Upper lobe of left lung (tissue), 6 donors: ENCODE measurements at places on chromosomes 13 and 19.

DNA sequence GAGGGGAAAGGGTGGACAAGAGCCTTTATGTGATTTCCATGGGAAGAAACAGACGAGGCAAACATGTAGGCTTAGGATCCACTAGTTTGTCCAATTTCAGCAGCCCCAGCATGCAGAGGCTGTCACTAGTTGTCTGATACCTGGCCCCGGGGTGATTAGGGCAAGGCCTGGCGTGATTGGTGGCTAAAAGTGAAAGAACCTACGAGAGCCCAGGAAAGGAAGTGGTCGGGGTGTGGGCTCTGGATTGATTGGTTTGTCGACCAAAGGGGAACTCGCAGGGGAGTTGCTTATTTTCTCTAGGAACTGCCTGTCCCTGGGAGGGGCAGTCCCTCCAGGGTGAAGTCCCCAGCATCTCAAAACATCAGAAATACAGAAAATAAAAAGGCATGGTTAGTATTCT lies 64.2 kb upstream of the UQCRFS1 start:
- H3K27ac ChIP-seq, result no peak overlapping the region
- no peaks in the 10 kb centered on the region for H3K27me3 ChIP-seq
- no peak for DNase-seq
- no peaks in the 10 kb centered on the region for H3K36me3 ChIP-seq

- no peaks in the 10 kb centered on the region for H3K36me3 ChIP-seq
- H3K4me1 ChIP-seq, result no peaks in the 10 kb centered on the region
- peak; percentile 10 for DNase-seq
- no peak overlapping the region for H3K27ac ChIP-seq
These were observed 212.8 kb downstream of the EFNB2 start for GRCh38 chr13:106322628-106323027.

- no peak for DNase-seq
- no peaks in the 10 kb centered on the region for H3K27me3 ChIP-seq
- H3K36me3 ChIP-seq, result peaks cover 44% of the 10 kb centered on the region
- no peak overlapping the region for H3K4me3 ChIP-seq
- H3K27ac ChIP-seq, result peak overlapping the region; percentile 83
- peaks cover 49% of the 10 kb centered on the region for H3K4me1 ChIP-seq
These were observed 26.7 kb upstream of the ISYNA1 start for GRCh38 chr19:18464646-18465045.

GRCh38 chr13:20344836-20345490 lies 112.8 kb upstream of the GJB6 start:
- H3K4me1 ChIP-seq, result peaks cover 16% of the 10 kb centered on the region
- H3K27me3 ChIP-seq, result no peaks in the 10 kb centered on the region
- no peaks in the 10 kb centered on the region for H3K36me3 ChIP-seq
- H3K4me3 ChIP-seq, result no peak overlapping the region
- DNase-seq, result no peak

GRCh38 chr13:46551410-46552302 lies 1.3 kb upstream of the LRCH1 start:
- no peaks in the 10 kb centered on the region for H3K27me3 ChIP-seq
- H3K4me3 ChIP-seq, result peak overlapping the region; percentile 78
- no peaks in the 10 kb centered on the region for H3K36me3 ChIP-seq
